Cardiac muscle cell (in vitro differentiated cells and primary cell): ENCODE measurements at places on chromosomes 16 and 17.
A peak's percentile ranks its signal among the peaks of the same experiment; 100 is the strongest.

DNA sequence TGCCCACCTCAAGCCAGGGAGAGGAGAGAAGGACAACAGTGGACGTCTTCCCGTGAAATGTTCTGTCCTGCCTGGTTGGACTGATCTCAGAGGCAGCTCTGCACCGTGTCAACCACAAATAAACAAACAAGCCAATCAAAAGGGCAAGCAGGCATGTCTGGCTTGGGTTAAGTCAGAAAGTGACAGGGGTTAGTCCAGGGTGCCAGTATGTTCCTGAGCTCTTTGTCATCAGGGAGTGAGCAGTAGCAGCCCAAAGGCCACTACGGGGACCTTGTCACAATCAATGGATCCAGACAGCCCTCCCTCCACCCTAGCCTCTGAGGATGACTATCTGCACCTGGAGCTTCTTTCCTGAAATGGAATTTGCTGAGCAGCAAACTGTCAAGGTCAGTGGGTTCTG lies 35.0 kb downstream of the CNGB1 start:
- no peak for DNase-seq

DNA sequence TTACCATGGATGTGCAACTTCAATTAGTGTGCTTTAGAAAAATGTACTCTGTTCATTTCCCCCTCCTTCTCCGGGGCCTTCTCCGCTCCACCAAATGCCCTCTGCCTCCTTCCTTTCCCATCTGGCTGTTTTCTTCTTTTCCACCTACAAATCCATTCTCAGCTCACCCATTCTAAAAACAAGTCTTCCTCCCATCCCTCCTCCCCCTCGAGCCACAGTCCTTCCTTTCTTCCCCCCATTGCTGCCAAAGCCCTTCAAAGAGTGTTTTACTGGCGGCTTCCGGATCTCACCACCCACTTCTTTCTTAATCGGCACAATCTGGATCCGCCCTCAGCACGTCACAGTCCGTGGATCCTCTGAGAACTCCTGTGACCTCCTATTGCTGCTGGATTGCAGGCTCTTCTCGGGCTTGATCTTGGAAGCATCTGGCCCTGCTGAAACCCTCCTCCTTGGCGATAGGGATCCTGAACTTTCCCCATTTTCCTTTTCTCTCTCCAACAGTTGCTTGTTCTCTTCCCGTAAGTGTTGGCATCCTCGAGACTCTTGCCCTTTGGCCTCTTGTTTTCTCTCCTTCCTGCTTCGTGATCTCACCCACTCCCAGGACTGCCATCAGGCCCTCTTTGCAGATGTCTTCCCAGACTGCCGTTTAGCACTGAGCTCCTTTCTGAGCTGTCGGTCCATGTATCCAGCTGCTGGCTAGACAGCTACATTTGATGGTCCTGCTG lies 36.0 kb upstream of the FBXO47 start:
- no peak for DNase-seq

GRCh38 chr16:27685807-27686206 lies 135.9 kb downstream of the KATNIP start:
- DNase-seq: no peak

GRCh38 chr17:3316836-3317235 lies 18.7 kb upstream of the OR3A1 start:
- no peak for DNase-seq

DNA sequence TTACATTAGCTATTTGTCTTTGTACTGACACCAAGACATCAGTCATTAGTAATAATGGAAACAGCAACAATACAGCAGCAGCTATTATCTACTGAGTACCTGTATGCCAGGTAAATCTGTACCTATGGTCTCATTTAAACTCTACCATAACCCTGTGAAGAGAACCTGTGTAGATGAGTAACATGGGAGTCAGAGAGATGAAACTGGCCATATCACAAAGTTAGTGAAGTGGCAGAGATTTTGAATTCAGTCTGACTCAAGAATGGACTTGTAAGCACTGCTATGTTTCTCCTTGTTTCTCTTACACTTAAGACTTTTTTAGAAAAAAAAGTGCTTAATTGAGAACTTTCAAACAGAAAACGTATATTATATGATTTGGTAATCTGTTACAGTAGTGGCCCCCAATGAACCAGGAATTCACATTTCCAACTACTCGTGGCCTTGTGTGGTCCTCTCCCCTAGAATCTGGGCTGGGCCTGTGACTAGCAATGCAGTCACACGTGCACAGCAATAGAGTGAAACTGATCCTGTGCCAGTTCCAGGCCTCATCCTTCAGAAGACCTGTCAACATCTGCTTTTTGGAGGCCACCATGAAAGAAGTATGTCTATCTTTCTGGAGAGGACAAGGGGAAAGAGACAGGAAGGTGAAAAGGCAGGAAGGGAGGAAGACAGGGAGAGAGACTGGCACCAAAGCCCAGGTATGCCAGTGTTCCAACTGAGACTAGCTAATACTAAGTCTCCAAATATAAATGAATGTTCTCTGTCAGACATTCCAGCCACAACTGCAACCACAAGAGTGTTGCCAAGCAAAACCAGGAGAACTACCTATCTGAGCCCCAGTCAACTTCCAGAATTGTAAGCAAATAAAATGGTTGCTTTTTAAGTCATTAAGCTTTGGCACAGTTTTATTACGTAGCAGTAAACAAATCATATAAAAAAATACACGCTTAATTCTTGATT lies 12.0 kb downstream of the CRLF3 start:
- DNase-seq: peak; percentile 39

- DNase-seq: no peak
Measured at GRCh38 chr16:66353055-66353454, 13.4 kb upstream of the CDH5 start.

DNA sequence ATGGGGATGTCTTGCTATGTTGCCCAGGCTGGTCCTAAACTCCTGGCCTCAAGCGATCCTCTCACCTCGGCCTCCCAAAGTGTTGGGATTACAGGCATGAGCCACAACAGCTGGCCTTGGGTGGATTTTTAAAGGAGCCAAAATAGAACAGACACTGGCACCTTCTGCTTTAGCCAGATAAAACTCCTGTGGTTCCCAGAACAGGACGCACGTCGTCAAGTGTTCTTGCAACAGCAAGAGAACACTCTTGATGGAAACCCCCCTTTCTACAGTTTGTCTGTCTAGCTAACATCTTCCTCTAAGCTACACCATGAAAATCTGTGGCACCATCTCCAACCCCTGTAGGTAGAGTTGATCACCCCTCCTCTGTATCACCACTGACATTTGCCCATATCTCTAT lies 122.6 kb downstream of the NPIPB5 start:
- DNase-seq: no peak

DNA sequence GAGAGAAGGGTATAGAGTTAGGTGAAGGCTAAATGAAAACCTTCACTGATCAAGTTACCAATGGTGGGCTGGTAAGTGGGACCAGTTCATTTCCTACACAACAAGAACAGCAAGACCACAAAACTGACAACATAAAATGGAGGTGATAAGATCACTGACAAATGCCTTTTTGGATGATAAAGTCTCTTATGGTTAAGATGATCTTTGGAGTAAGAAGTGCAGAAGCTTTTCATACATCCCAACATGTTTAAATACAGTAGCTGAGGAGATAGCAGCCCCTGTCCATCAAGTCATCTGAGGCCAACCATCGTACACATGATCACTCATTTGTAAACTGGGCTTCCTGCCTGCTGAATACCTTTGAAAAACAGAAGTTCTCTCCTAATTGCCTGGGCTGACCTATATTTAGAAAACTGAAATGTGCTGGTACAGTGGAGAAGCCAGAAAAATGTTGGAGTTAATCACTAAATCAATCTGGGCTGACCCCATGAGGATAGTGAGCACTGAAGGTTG lies 259.0 kb upstream of the ZFHX3 start:
- DNase-seq: no peak

- no peak for DNase-seq
Measured at GRCh38 chr16:55433030-55433429, 46.0 kb upstream of the MMP2 start.

GRCh38 chr17:62866471-62866870 lies 58.4 kb upstream of the MARCHF10 start:
- DNase-seq: no peak

- no peak for DNase-seq
Measured at GRCh38 chr16:81453091-81453728, 8.6 kb downstream of the CMIP start.

DNA sequence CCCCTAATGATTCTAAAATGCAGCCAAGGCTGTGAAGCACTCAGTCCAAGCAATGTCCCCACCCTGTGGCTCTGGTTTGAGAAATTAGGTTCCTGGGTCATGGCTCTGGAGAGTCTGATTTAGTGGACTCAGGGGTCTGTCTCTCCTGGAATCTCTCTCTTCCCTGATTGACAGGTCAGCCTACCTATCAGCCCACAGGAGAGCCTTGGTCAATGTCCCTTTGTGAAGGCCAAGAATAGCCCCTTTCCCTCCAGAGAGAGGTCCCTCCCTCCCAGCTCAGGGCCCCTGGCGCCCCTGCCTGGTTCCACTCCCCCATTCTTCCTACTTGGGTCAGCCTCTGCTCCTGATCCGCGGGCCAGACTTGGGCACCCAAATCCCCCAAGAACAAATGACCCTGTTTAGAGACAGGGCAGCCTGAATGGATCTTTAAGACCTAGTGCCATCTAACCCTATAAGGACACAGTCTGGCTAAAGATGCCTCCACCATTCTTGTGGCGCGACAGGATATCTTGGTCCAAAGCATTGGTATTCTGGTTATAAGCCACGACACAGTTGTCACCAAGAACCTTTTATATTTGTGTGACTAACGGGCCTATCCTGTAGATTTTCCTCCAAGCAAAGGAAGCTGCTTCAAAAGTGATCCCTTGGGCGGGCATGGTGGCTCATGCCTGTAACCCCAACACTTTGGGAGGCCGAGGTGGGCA lies 38.3 kb upstream of the PRSS54 start:
- DNase-seq: no peak

- DNase-seq: no peak
Measured at GRCh38 chr16:30033270-30033669, 2.2 kb upstream of the TLCD3B start.

DNA sequence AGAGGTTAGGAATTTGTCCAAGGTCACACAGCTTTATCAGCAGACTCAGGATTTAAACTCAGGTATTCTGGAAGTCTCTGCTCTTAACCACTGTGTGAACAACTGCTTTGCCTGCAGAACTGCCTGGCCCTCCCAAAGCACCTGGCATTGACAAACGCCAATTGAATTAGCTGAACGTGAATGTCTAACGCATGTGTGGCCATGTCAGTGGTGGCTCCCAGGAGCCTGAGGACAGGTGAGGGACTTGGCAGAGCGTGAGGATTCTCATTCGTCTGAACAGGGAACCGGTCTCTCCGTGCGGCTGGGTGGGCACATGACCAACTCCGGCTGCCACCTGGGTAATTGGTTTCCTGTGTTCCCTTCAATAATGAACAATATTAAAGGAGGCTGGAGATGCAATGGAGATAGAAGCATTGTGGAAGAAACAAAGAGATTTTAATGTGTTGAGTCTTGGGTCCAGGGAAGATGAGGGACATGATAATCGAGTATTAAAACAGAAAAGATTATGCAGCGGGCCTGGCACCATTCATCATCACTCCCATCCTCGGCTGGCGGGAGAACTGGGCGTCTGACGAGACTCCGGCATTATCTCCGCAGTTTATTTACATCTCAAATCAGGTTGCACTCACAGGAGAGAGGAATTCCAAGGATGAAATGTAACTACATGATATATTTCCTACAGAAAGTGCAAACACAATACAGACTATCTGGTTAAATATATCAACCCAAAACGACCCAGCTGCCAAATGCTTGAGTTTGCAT lies 113.5 kb downstream of the NPIPB5 start:
- DNase-seq: no peak

DNA sequence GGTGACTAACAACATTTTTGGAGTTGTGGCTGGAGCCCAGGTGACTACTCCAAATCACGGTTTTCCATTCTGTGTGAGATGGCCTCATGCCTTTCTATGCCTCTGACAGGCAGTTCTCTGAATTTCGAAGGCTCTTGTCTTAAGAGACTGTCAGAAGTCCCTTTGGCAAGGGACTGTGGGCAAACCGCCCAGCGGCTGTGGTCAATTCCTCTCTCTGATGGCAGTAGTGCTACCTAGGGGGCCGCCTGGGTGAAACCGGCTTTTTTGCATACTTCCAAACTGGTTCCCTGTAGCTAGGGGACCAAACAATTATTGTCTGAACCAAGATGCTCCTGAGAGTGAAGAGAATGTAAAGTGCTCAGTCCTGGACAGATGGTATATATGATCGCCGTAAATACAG lies 86.3 kb downstream of the SDR42E1 start:
- no peak for DNase-seq

- no peak for DNase-seq
Measured at GRCh38 chr17:68204736-68205135, 43.1 kb upstream of the AMZ2 start.

- DNase-seq: peak; percentile 49
Measured at GRCh38 chr17:1865252-1866037, 35.6 kb downstream of the RPA1 start.

- no peak for DNase-seq
Measured at GRCh38 chr17:83071966-83072562, 7.3 kb upstream of the METRNL start.

DNA sequence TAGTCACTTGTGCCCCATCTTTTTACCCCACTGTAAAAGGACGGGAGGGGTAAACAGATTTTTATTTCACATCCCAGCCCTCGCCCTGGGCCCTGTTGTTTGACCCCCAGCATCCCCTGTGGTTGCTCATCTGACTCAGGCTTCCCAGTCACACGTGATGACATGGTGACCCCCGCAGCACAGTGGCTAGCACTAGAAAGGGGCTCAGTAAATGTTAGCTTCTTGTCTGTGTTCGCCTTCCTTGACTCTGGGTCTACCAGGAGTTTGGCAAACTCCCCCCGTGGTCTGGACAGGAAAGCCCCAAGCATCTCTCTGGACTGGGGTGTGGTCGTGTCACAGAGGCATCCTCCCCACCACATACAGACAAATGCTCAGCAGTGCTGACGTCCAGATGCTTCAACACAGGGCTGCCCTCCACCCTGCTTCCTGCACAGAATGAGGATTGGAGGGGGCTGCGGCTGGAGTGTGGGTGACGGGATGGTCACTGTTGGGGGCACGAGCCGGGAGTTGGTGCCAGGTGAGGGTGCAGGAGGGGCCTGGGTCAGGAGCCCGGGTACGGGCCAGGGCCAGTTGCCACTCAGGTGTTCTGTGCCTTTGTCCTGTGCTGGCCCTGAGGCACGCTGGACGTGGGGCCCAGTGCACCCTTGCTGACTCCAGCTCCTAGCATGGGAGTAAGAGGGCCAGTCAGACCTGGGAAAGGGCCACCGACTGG lies 69.1 kb downstream of the METRNL start:
- DNase-seq: no peak

- DNase-seq: no peak
Measured at GRCh38 chr17:38719943-38720641, 10.0 kb upstream of the CISD3 start.

GRCh38 chr17:36049643-36050042 lies 14.4 kb upstream of the CCL18 start:
- no peak for DNase-seq

GRCh38 chr16:77408607-77409006 lies 26.2 kb downstream of the ADAMTS18 start:
- DNase-seq: no peak

DNA sequence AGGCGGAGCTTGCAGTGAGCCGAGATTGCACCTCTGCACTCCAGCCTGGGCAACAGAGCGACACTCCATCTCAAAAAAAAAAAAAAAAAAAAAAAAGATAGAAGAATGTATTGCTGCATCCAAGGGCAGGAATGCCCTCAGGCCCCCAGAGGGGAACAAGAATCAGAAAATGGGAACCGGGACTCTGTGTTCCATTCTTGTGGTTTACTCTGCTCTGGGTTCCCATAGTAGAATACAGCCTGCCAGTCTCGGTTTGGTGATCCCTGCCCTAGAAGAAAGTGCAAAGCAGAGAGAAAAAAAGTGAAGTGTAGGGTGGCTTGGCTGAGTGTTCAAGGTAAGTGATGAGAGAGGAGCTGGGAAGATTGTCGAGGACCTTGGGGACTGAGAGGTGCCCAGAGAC lies 27.4 kb upstream of the KDM6B start:
- no peak for DNase-seq
